ENCODE measurements at places on chromosomes 11 and 22.

DNA sequence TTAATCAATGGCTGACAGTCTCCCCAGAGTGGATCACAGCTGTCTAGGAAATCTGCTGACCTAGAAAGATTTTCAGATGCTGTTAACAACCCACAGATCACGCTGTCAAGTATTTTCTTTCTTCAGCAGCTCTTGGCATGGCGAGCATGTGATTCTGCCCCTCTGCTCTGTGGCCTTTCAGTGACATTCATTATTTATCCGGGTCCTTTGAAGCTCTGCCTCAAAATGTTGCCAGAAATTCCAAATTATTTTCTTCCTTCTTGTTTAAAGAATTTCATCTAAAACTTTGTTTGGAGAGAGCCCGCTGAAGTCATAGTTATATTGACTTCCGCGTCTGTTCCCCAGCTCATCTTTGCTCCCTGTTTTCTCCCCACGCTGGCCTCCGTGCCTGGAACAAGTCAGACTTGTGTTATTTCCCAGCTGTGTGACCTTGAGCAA, 134.1 kb downstream of the COMMD9 start:
- DNase-seq: no peak

- no peak for DNase-seq
Observed at GRCh38 chr11:58525037-58525614, 17.2 kb upstream of the OR5B21 start.

GRCh38 chr22:49326558-49326957, 501.1 kb downstream of the BRD1 start:
- DNase-seq: no peak

- no peak for DNase-seq
Observed at GRCh38 chr11:14232652-14233051, 126.3 kb downstream of the RRAS2 start.

DNA sequence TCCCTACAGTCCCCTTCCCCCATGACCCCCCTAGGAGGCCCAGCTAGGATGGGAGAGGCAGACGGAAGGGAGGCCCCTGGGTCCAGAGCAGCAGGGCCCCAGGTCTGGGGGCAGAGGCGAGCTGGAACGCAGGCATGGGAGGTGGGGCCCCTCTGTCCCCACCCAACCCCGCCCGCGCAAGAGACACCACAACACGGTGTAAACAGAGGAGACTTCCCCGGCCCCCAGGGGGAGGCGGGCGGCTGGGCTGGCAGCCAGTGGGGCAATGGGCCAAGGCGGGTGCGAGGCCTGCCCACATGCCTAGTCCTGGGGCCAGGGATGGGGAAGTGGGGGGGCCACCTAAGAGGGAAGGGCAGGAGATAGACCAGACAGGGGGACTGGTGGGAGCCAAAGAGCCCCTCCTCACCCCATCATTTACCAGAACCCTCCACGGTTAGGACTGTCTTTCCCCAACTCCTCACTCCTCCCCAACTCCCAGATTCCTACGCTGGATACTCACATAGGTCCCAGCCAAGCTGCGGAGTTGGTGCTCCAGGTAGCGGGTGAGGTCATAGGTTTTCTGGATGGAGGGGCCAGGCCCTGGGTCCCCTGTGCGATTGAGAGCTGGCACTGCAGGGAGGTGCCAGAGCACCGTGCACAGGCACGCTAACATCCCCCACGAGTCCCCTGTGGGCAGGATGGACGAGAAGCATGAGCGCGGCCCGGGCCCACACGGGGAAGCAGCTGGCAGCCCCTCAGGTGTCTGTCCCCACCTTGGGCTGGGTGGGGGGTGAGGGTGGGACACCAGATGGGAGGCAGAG, 6.2 kb downstream of the CLCF1 start:
- DNase-seq: no peak

Measured in NCI-H2029 (cell line).